ENCODE measurements at places on chromosomes 16 and 17. TPM values are rescaled to one million over a fixed set of nuclear protein-coding genes. Genes with fewer than 3 reads are reported as not detected.

GRCh38 chr17:40525294-40525693 is 23.9 kb upstream of the TNS4 start:
- no peak for DNase-seq

DNA sequence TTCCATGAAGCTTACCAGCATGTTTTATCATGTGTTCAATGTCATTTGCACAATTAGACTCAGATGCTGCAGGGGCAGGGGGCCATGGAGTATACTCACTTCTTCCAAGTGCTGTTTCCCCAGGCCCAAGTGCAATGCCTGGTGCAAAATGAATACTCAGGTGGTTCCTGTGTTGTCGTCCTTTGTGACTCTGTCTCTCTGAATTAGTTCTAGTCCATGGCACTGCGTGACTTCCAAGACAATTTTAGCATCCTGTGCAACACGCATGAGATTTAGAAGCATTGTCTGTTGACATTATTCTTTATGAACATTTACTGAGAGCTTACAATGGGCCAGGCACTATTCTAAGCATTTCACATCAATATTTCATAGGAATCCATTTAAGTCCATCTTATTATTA is 769.7 kb upstream of the RBFOX1 start:
- no peak for DNase-seq

KLHDC4 gene
- total RNA-seq = 81.6 TPM

DNA sequence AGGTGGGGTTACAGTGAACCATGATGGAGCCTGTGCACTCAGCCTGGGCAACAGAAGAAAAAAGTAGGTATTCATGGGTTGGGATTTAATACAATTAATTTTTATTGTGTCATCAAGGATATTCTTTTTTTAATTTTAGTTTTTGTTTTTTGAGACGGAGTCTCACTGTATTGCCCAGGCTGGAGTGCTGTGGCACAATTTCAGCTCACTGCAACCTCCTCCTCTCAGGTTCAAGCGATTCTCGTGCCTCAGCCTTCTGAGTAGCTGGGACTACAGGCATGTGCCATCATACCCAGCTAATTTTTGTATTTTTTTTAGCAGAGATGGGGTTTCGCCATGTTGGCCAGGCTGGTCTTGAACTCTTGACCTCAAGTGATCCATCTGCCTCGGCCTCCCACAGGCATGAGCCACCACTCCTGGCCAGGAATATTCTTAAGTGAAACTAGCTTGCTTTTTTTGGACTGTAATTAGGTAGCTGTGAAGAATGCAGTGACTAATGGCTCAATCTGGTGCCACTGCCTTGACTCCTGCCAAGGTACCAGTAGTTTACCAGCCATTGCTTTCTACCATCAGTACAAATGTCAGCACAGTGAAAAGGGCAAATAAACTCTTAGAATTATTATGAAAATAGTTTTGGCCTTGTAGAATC is 4.8 kb downstream of the PPM1D start:
- DNase-seq = no peak

TMEM88 gene
- 33.3 TPM for total RNA-seq

CD300LB gene
- total RNA-seq = not detected

GRCh38 chr16:27820646-27821345 is 242.7 kb downstream of the GSG1L start:
- DNase-seq = no peak

DNA sequence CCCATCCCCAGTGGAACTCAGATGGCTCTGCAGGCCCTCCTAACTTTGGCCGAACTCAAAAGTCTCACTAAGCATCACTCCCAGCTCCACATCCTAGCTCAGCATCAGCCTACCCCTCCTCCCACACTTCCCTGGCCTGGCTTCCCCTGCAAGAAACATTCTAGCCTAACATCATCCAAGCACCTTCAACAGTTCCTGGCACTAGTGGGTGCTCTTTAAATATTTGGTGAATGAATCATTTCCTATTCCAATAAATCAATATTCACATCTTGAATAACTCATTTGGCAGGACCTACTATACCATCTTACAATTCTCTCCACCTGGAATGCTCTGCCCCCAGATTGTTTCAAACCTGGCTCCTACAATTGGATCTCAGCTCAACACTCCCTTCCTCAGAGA is 11.0 kb upstream of the BBS2 start:
- no peak for DNase-seq

- no peak for DNase-seq
Measured at GRCh38 chr16:74626741-74627416, 20.0 kb upstream of the GLG1 start.

DNA sequence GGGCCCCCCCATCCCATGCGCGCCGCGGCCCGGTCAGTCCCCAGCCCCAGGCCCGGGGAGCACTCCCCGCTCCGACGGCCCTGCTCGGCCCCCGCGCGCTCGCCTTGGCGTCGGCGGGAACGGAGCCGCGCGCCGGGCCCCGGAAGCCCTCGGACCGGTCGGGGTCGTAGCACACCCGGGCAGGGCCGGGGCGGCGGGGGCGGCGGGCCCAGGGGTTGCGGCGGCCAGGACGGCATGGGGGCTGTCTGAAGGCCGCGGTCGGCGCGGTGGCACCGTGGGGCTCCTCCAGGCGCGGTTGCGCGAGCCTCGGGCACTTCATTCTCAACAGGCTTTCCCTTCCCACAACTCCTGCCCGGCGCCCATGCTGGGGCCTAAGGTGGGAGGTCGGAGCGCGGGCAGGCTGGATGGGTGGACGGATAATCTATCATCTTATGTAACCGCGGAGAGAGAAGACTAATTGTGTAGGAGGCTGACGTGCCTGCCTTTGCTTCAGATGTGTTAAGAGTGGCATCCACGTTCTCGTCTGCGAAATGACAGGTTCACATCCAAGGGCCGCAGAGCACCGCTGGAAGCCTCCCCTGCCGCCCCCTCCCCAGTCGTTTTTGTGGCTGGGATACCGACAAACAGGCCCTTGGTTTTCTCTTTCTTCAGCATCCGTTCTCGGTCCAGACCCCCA is 708 bp downstream of the BAIAP2 start:
- DNase-seq = no peak

GRCh38 chr16:5001571-5001970 is 32.2 kb downstream of the NAGPA start:
- DNase-seq = no peak

SLFN11 gene
- total RNA-seq = 27.2 TPM

- peak; percentile 80 for DNase-seq
Measured at GRCh38 chr17:45149037-45149668, 878 bp downstream of the HEXIM1 start.

ABCC12 gene
- total RNA-seq = not detected

- DNase-seq = no peak
Measured at GRCh38 chr16:30456302-30456701, 10.6 kb upstream of the SEPHS2 start.

QPRT gene
- total RNA-seq = 0.76 TPM

Data from CD8-positive, alpha-beta T cell (primary cell).